ENCODE measurements at places on chromosomes 2 and 18. TPM values are rescaled to one million over a fixed set of nuclear protein-coding genes. Genes with fewer than 3 reads are reported as not detected.

Gene PPP1R1C
- 3.9 TPM for total RNA-seq

Gene FAM110C
- total RNA-seq: 3.0 TPM

Gene C2orf69
- total RNA-seq: 7.3 TPM

Gene RSAD2
- 13.2 TPM for total RNA-seq

Gene MGAT4A
- 40.2 TPM for total RNA-seq

DNA sequence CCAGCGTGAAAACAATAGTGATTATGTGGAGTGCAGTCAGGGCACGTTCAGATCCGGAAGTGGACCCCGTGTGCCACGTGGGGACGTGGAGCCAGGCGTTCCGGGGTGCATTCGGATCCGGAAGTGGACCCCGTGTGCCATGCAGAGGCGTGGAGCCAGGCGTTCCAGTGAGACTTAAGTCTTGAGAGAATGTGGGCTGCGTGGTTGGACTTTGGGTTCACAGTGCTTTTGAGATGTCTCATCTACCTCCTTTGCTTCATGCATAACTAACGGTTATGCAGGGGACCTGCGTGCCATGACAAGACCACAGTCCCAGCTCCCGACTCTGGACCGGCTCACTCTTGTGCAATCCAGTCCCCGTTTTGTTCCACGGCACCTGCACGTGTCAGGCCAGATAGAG lies 28.8 kb downstream of the CTDP1 start:
- DNase-seq: no peak

DNA sequence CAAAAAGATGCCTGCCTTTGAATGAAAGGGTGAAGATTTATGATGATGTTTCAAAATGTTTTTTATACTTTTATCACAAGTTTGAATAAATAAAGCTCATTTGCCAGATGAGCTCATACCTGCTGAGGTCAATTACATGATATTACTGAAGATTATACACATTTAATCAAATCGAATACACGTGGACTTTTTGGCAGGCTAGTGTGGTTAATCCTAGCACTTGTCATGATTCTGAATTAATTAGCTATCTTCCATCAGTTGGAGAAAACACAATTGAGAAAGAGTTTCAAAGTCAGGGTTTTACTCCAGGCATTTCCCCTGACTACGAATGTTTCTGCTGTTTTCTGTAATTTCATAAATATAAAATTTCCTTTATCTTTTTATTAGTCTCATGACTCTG lies 54.4 kb downstream of the LRPPRC start:
- no peak for DNase-seq

GRCh38 chr18:11760498-11761167 lies 71.6 kb downstream of the GNAL start:
- DNase-seq: no peak

- no peak for DNase-seq
Observed at GRCh38 chr2:176656038-176656775, 387.0 kb downstream of the MTX2 start.

DNA sequence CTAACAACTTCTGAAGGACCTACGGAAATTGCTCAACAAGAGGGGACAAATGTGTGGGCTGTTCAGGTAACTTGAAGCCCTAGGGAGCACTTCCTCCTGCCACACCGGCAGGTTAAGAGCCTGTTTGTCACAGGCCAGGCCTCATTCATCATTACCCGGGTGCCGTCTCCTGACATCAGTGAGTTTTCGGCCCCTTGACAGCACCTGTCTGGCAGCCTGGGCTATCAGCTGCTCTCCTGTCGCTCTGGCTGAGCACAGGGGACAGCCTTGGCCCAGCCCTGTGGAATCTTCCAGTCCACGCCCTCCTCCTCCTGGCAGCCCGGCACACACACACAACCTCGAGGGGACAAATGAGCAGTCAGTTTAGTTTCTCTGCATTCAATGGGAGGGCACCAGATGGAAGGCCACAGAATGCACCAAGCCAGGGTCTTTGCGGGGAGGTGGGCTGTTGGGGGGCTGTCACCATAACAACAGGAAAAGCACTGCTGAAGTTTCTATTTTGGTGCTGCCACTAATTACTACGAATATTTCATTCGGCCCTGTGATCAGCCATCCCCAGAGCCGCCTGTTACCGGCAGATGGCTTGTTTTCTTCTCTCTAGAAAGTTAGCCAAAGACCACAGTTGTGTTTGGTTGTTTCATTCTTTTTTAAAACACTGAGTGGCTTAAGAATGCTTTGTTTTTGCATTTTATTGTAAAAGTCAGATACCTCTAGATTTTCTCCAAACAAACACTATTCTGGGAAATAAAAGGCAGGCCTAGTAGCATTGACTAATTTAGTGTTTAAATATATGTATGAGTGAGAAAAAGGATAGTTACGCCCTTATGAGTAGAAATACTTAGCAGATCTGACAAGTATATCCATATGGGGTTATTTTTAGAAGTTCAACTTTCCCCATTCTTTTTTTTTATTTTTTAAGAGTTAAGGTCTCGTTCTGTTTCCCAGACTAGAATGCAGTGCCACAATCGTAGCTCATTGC lies 189.9 kb upstream of the NDUFV2 start:
- DNase-seq: peak; percentile 51

DNA sequence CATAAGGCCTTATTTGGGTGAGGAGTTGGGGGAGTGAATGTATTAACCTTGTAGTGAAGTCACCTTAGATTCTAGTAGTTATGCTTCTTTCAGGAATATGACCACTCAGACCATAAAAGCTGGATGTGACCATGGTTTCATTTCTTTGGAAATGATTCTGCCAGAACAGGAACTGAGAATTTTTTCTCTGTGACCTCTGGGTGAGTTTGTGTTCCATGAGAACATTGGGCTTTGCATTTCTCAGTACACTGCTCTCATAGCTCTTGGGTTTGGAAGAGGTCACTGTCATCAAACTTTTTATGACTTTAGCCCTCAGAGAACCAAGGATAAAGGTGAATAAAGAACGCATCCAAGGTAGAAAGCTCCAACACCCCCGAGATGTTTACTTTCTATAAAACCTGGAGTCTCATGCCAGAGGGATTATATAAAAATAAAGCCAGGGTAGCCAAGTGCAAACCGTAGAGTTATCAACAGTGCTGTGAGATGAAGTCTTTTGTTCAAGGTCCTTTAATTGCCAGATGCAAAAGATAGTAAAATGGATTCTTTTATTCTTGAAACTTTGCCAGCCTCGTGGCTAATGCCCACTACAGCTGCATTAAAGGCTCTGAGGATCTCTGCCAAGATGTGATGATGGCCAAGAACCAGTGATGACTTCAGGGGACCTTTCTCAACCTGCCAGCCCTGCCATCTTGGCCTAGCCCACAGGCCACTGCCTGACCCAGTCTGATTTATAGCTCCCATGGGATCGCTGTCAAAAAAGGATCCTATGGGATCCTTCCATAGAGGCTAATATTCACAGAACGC lies 27.8 kb upstream of the MAT2A start:
- DNase-seq: peak; percentile 20

DNA sequence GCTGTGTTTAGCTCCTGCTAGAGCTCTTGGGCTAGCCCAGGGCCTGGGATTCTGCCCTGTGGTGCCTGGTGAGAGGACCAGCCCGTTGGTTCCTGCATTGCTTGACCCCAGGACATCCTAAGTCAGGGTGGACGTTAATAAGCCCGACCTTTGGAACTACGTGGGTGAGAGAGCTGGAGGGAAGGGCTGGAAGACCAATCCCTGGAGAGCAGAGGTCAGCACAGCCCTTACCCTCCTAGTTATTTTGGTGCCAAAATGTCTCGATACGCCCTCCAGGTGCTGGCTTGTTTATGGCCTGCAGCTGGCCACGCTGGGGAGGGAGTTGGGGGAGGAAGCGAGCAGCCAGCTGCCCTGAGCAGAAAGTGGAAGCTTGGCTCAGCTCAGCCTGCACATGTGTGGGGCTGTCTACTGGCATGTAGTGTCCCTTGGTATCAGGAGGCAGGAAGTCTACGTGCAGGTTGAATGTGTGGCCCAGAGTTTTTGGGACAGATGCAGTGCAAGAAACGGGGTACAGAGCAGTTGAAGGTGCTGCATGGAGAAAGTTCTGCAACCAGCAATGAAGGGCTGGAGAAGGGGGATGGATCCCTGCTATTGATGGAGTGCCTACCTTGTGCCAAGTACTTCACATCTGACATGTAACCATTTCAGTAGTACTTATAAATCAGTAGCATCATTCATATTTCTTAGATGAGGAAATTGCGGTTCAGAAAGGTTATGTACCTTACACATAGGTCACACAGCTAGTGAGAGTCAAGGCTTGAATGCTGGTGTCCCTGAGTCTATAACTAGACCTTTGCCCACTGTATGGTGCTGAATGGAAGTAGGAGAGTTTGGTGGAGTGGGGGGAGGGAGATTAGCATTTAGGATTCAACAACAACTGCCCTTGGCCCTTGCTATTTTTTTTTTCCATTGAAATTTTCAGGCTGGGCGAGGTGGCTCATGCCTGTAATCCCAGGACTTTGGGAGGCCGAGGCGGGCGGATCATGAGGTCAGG lies 5.0 kb upstream of the DGKD start:
- DNase-seq: peak; percentile 50

GRCh38 chr2:66174491-66174890 lies 260.4 kb upstream of the MEIS1 start:
- no peak for DNase-seq

DNA sequence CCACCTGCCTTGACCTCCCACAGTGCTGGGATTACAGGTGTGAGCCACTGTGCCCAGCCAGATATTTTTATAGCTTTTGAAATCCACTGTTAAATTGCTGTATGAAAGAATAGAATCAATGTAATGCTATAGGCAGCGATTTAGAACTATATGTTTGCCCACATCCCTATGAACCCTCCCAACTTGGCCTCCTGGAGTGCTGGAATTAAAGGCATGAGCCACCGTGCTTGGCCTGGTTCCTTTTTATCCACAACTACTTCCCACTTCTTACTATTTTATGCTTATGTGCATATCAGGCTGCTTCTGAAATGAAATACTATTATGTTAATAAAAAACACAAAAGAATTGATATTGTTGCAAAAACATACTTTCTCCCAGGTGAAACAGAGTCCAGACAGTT lies 11.6 kb upstream of the PTPN2 start:
- no peak for DNase-seq

GRCh38 chr2:64203858-64204632 lies 59.8 kb upstream of the PELI1 start:
- DNase-seq: peak; percentile 73

- DNase-seq: no peak
Observed at GRCh38 chr18:985212-985661, 80.6 kb downstream of the ADCYAP1 start.

DNA sequence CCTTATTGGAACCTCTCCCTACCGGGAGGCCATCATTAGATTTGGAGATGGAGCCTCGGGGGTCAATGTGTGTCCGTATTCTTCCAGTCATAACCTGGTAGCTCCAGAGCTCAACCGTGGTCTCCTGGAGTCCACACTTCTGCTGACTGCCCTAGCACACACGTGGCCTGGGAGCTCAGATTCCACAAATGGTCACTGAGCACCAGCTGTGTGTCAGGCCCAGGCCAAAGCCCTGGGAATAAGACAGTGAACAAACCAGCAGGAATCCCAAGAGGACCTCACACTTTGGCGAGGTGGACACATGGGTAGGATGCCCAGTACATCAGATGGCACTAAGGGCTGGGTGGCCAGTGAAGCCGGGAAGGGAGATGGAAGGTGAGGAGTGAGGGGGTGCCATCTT lies 15.5 kb downstream of the GYPC start:
- no peak for DNase-seq

GRCh38 chr2:204226305-204226880 lies 289.8 kb downstream of the ICOS start:
- DNase-seq: peak; percentile 96

DNA sequence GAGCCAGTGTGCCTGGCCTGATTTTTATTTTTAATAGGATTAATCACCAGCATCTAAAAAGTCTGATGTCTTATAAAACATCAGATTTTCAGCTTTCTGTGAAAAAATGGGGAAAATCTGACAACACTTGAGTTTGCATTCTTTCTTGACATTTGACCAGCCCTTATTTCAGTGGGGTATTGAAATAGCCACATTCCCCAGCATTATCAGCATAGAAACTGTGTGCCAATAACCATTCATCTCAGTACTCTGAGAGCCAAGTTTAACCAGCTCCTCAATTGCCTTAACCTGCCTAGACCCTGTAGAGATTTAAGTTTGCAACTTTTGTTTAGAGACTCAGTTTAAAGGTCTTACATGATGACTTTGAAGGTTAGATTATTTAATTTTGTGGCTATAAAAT lies 155.0 kb downstream of the CERS6 start:
- peak; percentile 35 for DNase-seq

GRCh38 chr2:23615216-23616020 lies 230.4 kb downstream of the KLHL29 start:
- no peak for DNase-seq

DNA sequence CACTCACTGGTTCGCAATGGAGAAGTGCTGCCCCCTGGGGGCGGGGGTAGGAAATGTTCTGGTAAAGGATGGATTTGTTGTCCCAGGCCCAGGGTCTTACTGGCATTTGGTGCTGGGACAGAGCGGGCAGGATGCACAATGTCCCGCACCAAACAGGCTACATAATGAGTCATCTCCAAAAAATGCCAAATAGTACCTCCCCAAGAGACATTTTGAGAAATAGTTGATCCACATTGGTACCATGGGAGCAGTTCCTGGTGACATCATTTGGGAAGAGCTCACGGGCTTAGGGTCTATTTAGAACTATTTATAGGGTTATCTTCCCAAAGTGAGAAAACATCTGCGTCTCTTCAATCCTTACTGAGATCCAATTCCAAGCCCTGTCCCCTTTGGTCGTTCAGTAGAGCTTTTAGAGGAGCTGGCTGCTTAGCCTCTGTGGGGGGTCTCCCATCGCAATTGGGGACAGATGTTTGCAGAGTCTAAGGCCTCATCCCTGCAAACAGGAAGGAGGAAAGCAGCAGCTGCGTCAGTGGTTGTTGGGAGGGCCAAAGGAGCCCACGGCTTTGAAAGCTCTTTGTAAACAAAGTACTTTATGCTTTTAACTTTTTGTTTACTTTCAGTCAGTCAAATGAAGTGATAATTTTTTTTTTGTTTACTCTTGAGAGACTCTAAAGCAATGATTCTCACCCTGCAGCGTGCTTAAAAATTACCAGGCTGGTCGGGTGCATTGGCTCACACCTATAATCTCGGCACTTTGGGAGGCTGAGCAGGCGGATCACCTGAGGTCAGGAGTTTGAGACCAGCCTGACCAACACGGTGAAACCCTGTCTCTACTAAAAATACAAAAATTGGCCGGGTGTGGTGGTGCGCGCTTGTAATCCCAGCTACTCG lies 49.3 kb downstream of the GREB1 start:
- peak; percentile 98 for DNase-seq

DNA sequence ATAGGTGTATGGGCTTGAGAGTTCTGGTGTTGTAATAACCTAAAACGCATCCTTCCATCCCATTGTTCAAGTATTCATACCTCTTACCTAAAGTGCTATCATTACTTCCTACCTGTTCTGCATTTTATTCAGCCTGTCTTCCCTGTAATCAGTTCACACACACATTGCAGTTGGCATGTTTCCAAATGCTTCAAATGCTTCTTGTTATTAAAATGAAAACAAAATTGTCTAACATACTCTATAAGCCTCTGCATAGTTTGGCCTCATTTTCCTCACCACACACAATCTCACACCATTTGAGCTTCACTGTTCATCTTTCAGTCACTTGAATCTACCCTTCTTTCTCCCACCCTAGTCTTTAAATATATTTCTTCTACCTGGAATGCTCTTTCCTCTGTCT lies 1178.2 kb upstream of the NRXN1 start:
- DNase-seq: no peak
